ENCODE measurements at places on chromosomes 4 and X. TPM values are rescaled to one million over a fixed set of nuclear protein-coding genes. Genes with fewer than 3 reads are reported as not detected.
A peak's percentile ranks its signal among the peaks of the same experiment; 100 is the strongest.

Gene PDK3
- total RNA-seq, result 1.2 TPM

DNA sequence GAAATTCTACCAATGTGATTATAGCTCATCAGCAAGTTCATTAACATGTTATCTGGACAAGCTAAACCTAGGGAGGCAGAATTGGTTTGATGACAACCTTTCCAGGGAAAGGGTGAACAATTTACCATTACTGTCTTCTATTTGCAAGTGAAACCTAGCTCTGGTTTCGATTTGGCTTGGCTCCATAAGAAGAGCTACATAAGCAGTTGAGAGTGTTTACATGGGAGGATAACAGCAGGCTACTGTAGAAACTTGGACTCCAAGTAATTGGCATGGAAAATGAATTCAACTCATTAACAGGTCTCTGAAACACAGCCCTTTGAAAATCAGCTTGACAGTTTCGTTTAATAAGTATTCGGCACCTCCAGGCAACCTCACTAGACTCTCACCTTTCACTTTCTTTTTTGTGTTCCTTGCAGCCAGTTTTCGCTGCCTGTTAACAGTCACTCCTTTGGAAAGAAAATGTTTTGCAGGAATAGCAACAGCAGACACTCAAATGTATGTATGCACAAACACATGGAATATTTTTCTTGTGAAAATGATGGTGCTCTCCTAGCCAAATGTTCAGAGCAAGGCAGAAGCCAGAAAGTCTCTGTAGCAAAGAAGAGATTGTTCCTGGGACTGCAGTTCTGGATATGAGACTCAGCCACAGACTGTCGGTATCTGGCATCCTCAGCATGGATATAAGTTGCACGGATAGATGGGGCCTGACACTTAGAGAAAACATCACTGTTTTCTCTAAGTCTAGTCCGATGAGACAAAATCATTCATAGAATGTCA is 27.5 kb downstream of the POU3F4 start:
- DNase-seq, result no peak

DNA sequence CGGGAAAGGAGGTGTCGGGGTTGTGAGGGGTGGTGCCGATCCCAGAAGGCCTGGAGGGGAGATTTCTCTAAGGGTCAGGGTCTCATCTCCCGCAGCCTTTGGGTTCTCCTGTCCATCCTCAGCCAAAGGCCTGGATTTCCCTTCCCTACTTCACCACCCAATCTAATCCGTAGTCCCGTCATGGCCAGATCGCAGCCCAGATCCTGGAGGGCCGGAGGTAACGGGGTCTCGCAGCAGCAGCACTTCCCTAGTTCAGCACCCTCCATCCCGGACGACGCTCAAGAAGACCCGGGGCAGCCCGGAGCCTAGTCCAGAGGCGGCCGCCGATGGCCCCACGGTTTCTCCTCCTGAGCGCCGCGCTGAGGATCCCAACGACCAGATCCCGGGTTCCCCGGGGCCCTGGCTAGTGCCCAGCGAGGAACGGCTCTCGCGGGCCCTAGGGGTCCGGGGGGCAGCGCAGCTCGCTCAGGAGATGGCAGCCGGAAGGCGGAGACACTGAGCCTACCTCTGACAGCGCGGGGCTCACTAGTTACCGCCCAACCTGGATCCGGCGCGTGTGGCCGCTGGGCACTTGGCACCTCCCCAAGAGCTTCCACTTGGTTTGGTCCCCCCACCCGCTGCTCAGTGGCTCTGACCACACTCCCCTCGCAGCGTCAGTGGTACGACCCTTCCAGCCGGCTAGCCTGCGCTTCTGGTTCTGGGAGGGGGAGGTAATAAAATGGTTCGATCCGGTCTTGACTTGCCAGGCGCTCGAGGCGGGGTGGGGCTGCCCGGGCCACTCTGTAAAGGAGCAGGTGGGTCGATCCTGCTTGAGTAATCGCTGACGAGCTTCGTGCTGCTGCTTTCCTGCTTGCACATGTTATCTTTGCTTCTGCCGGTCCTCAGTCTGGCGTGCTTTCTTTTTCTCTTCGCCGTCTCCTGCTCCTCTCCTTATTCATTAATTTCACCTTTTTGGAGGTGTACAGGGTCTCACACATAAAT is 3.6 kb downstream of the MAGIX start:
- DNase-seq, result peak; percentile 88

DNA sequence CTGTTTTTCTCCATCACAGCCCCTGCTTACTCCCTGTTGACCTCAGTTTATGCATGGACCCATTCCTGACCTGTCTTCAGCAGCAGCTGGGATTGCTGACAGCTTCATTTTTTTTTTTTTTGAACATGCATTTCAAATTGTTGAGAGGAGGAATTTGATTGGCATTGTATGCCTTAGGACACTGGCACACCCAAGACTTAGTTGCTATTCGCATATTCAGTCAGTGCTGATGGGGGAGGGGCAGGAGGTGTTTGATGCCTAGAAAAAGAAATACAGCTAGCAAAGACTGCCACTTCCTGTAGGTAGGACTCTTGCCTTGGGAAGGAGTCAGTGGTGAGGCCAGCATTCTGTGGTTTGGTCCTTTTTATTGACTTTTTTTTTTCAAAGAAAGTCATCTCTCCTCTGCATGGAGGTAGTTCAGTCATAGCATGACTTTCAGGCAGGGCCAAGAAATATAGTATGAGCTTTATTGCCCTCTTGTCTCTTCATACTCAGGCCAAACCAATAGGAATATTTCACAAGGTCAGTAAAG is 33.6 kb upstream of the XK start:
- DNase-seq, result peak; percentile 20

- no peak for DNase-seq
These were observed 96.2 kb downstream of the SOWAHB start for GRCh38 chr4:76801621-76802235.
